ENCODE measurements at places on chromosomes 5 and 9. TPM values are rescaled to one million over a fixed set of nuclear protein-coding genes. Genes with fewer than 3 reads are reported as not detected.

GRCh38 chr9:137680444-137681358, 61.9 kb downstream of the EHMT1 start:
- DNase-seq, result no peak

- no peak for DNase-seq
Observed at GRCh38 chr5:53971131-53971530, 339.2 kb downstream of the ARL15 start.

FIBCD1 gene
- total RNA-seq, result 0.13 TPM

- no peak for DNase-seq
Observed at GRCh38 chr9:135335691-135336181, 143.8 kb upstream of the PPP1R26 start.

CRB2 gene
- total RNA-seq, result 20.4 TPM

NR2F1 gene
- 179 TPM for total RNA-seq

GRCh38 chr5:71576241-71576640, 10.9 kb upstream of the MCCC2 start:
- no peak for DNase-seq

GRCh38 chr5:37667846-37668245, 172.0 kb downstream of the GDNF start:
- DNase-seq, result no peak

- no peak for DNase-seq
Observed at GRCh38 chr5:180098991-180099732, 27.6 kb upstream of the RNF130 start.

DNA sequence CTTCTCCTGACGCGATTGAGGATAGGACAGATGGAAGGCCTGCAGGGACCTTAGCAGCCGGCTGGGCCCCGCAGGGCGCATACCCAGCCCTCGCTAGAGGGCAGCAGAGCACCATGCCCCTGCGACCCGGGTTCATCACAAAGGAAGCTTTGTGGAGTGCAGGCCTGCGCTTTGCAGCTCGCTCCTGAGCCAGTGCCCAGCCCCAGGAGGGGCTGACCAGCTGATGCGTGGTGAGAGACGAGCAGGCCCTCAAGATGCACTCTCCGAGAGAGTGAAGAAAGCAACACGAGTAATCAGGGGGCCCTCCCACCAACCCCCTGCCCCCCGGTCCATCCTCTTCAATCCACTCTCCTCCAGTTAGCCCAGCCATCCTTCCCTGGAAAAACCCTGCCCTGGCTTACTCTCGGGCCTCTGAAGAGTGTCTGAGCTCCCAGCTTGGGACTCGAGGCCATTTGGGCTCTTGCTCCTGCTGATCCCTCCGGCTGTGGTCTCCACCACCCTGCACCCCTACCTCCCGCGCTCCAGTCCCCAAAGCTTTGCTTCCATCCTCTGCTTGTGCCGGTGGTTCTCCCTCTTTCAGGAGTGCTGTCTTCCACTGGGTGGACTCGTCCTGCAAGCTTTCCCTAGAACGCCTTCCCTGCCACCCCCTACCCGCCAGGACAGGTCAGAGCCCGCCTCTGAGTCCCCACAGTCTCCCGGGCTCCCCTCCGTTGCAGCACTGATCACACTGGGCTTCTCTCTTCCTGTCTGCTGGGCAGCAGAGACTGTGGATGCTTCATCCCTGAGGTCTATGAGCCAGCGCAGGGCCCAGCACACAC, 9.1 kb upstream of the KIF12 start:
- DNase-seq, result peak; percentile 67

PCDHB2 gene
- total RNA-seq, result 4.0 TPM

LRRC70 gene
- total RNA-seq, result 3.3 TPM

- no peak for DNase-seq
Observed at GRCh38 chr9:80175286-80176150, 603.8 kb downstream of the TLE4 start.

- no peak for DNase-seq
Observed at GRCh38 chr5:152092580-152092979, 167.9 kb upstream of the GLRA1 start.

SLC25A51 gene
- total RNA-seq, result 22.4 TPM

GRCh38 chr5:78537411-78537810, 111.2 kb downstream of the LHFPL2 start:
- no peak for DNase-seq

DNA sequence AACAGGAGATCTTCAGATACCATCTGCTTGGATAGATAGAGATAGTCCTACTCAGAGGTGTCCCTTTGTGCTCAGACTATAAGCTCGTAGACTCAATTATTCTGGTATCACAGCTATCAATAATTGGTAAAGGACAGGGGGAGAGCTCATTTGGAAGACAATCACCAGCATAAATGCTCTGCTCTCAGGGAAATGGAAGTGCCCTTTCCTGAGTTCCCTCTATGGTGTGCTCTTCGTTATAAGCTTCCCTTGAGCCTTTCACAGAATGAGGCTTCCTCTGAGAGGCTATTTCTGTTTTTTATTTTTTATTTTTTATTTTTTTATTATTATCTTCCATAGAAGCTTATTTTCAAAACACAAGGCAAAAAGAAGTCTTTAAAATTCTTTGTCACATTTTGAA, 1155.7 kb upstream of the DMAC1 start:
- no peak for DNase-seq

- no peak for DNase-seq
Observed at GRCh38 chr9:128911529-128912035, 9.2 kb upstream of the PHYHD1 start.

- DNase-seq, result peak; percentile 54
Observed at GRCh38 chr9:93207326-93207814, 23.4 kb downstream of the WNK2 start.

DNA sequence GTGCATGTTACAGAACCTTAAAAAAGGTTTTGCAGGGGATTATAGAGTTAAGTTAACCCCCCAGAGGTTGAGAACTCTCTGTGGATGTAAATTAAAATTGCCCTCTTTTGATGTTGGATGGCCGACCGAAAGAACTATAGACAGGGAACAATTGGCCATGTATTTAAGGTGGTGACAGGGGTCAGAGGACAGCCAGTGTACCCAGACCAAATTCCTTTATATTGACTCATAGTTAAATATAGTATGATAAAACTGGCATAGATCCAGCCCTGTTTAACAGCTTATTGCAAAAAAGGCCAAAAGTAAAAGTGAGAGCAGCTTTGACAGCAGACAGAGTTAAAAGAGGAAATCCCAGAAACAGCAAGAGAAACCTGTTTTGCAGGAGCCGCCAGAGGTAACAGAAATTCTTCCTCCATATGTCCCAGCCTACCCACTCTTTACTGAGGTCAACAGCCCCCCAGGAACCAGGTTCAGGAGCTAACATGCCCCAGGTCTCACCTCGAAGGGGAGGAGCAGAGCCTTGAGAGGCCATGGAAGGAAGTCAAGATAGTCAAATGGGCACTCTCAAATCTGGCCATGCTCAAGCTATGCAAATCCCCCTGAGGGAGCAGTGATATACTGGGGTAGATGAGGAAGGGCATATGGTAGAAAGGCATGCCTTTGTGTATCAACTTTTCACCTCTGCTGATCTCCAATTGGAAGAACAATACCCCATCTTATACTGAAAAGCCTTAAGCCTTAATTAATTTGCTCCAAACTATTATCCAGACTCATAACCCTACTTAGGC, 156.4 kb upstream of the COX7C start:
- DNase-seq, result no peak

- DNase-seq, result no peak
Observed at GRCh38 chr5:17203329-17204132, 13.9 kb upstream of the BASP1 start.

LTC4S gene
- total RNA-seq, result 13.2 TPM

- no peak for DNase-seq
Observed at GRCh38 chr9:125655691-125656410, 51.2 kb downstream of the MAPKAP1 start.

PARP8 gene
- total RNA-seq, result 11.2 TPM

DNA sequence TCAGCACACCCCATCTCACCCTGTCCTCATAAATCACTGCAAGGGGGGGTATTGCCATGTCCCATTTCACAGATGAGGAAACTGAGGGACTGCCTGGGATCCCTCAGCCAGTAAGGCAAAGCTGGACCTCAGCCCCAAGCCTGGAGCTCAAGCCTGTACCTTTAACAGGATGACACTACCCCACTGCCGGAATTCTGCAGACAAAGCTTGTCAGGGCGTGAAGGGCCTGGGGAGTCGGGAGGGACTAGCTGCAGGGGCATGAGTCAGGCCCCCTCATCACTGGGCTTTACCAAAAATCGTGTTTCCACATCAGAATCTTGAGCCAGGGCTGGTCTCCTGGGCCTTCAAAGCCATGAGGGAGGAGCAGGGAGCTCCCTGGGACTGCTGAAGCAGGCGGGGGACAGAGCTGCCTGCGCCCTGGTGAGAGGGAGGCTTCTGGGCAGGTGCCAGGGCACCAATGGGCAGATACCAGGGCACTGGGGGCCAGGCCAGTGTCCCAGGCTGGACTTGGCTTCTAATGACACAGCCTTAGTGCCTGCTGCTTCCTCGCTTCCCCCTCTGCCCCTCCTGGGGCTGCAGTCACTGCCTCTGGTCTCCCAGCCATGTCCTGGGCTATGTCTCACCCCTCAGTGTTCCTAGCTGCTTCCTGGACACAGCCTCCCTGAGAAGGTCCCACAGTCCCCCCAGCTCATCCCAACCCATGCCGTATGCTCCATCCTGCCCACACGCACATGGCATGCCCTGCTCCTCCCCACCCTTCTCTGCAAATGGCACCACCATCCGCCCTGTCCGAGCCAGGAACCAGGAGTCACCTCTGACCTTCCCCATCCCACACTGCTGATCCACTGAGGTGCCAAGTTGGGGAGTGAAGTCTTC, 80.7 kb downstream of the LMX1B start:
- DNase-seq, result no peak

- no peak for DNase-seq
Observed at GRCh38 chr5:83703059-83703458, 17.6 kb downstream of the HAPLN1 start.

DNA sequence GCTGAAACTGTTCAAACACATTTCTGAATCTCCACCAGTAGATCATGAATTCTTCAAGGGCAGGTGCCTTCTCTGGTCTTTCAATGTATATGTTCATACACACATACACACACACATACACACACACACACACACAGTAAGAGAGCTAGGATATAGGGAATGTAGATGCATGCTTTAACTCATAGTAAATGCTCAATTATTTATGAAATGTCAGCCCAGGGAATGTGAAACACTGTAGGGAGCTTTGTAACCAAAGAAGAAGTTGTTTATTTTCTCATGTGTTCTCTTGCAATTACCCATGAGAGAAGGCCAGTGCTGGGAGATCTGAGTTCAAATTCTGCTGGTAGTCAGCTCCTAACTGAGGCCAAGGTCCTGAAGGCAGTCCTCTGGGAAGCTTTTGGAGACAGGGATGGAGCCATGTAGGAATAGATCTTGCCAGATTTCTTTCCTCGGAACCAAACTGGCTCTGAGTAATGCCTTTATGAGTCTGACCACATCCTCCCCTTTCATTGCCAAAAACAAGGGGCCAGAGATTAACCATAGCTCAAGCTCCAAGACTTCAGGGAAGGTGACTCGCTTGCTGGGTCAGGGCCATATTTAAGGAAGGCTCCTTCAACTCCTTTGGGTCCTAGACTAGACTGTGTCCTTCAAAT, 487.0 kb upstream of the TNC start:
- DNase-seq, result no peak

- DNase-seq, result no peak
Observed at GRCh38 chr9:123955637-123956036, 25.7 kb upstream of the DENND1A start.

DNA sequence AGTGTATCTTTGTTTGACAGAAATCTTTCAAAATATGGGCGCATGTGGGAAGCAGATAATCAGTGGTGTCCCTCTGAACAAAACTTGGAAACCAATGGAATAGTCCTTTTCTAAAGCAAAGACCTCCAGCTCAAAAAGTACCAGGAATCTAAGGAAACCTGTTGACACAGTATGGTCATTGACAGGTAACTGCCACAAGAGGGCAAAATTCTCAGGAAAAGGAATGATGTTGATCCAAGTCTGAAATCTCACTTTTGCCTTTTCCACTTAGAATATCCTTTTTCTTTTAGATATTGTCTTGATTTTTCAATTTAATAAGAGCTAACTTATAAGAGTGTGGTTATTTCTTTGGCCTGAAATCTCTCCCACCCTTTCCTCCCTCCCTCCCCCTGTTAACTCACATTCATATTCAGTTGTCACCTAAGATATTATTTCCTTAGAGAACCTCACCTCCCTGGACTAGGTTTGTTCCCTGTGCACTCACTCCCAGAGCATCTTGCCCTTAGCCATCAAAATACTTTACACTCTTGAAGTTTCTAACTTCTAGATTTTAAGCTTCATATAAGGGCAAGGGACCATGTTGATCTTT, 59.0 kb upstream of the BARX1 start:
- no peak for DNase-seq

DNA sequence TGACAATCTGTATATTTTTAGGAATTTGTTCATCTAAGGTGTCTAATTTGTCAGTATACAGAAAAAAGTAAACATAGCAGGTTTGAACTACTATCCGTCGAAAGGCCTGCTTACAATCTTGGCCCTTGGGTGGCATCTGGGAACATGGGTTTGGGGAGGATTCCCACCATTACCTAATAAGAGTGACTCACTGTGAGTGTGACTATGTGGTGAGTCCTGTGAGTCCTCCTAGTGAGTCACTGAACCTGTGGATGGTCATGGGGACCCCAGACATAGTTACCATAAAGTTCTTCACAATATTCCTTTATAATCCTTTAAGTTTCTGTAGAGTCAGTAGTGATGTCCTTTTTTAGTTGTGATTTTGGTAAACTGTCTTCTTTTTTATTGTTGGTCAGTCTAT, 37.0 kb downstream of the RNF130 start:
- no peak for DNase-seq

DNA sequence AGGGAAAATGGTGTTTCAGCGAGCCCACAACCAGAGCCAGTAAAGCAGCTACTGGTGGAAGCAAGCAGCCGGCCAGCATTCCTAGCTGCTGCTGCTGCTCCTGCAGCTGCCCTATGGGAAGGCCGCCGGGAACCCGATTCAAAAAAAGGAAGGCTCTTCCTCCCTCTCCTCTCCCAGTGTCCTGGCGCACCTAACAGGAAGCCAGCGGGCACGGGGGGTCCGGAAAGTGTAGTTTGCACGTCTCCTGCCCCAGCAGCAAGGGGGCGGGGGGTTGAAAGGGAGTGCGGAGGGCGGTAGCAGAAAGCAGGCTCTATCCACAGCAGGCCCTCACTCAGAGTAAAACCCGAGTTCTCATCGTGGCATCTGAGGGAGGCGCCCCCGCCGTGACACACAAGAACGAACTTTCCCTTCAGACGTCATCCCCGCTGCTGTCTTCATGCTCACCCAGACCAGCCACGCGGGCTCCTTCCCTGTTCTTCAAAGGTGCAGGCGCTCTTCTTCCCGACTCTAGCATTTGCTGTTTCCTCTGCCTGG, 16.5 kb downstream of the GRXCR2 start:
- peak; percentile 51 for DNase-seq

EIF4EBP3 gene
- 17.8 TPM for total RNA-seq

GRCh38 chr9:125538092-125538473, 168.9 kb downstream of the MAPKAP1 start:
- no peak for DNase-seq

IGIP gene
- 17.2 TPM for total RNA-seq

DNA sequence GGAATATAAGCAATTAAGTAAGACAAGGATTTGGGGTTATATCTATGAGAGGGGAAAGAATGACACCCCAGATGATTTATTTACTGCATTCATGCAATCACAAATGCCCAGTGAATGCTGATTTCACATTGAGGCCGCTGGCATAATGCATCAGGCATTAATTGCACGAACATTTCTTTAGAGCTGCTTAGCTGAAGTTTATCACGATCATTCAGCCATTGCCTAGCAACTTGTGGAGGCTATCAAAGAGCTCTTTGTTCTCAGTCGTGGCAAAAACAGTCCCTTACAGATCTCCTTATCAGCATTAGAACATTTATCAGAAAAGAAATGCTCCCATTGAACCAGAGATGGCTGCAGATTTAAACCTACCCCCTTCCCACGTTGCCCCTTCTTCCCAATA, 88.7 kb upstream of the PRRC1 start:
- no peak for DNase-seq

SAXO1 gene
- 0.11 TPM for total RNA-seq
